ENCODE measurements at places on chromosomes 13 and 19.

- DNase-seq, result peak; percentile 74
Measured at GRCh38 chr19:22601906-22602630, 32.1 kb upstream of the ZNF492 start.

- DNase-seq, result no peak
Measured at GRCh38 chr19:18317961-18318800, 4.7 kb downstream of the LSM4 start.

- DNase-seq, result no peak
Measured at GRCh38 chr13:110942248-110942981, 27.5 kb upstream of the ANKRD10 start.

- no peak for DNase-seq
Measured at GRCh38 chr19:5119297-5119998, 150.5 kb downstream of the KDM4B start.

DNA sequence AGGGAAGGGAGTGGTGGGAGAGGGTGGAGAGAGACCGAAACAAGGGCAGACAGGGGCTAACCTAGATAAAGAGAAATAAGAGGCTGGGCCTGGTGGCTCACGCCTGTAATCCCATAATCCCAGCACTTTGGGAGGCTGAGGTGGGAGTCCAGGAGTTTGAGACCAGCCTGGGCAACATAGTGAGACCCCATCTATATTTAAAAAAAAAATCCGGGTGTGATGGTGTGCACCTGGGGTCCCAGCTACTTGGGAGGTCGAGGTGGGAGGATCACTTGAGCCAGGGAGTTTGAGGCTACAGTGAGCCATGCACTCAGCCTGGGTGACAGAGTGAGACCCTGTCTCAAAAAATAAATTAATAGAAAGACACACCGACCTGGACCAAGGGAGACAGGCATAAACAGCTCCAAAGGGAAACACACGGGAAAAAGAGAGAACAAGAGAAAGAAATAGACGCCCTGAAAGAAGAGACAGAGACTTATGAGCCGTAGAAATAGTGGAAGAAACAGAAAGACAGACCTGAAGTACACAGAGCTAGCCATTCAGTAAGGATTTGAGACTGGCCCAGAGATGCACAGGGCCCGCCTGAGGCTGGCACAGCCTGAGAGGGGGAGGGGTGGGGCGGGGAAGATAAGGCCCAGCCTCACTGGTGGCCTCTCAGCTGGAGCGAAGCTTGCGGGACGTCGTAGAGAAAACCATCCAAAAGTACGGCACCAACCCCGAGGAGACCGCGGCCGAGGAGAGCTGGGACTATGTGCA lies 2.2 kb downstream of the CD37 start:
- peak; percentile 24 for DNase-seq

DNA sequence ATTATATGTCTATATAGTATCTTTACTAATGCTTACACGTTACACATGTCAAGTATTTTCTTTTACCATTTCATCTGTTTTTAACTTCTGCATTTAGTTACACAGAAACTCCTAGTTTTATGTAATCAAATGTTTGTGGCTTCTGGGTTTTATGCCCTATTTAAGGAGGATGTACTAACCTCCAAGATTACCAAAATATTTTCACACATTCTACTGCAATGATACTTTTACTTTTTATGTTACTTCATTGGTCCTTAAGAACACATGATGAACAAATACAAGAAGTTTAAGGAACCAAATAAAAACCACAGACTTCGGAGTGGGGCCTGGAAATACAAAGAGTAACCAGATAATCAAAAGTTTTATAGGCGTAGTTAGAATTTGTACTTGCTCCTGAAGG lies 37.2 kb downstream of the ZC3H13 start:
- no peak for DNase-seq

GRCh38 chr13:29515372-29515771 lies 80.1 kb downstream of the SLC7A1 start:
- no peak for DNase-seq

DNA sequence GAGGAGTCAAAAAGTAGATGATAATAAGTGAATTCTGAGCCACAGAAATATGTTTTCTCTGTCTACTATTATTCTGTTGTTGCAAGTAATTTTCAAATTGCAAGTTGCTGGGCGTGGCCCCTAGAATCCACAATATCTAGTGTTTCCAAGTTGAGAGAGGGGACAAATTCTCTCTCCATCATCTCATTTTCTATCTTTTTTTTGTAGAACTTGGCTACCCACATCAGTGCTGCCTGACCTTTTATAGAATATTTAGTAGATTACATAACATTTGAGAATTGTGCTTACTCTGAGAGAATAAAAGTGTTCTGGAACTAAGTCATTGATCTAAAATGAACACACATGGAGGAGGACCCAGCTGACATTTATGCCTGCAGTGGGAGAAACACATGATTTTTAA lies 110.9 kb upstream of the CSNK1A1L start:
- no peak for DNase-seq

DNA sequence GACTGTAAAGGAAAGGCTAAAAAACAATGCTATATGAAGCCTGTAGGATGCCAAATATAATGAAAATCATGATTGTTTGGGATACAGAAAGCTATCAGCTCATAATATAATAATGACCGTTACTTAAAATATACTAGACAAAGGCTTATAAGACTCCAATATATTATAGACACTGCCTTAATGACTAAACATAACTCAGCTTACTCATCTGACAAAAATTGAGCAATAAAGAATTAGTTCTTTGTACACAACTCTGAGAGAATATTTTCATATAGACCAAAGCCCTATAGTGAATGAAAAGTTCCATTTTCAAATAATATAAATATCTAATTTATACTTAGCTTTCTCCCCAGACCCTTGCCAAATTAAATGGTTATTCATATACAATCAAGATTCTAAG lies 283.3 kb downstream of the DIAPH3 start:
- no peak for DNase-seq

GRCh38 chr13:49540552-49540951 lies 44.8 kb downstream of the PHF11 start:
- DNase-seq, result no peak

DNA sequence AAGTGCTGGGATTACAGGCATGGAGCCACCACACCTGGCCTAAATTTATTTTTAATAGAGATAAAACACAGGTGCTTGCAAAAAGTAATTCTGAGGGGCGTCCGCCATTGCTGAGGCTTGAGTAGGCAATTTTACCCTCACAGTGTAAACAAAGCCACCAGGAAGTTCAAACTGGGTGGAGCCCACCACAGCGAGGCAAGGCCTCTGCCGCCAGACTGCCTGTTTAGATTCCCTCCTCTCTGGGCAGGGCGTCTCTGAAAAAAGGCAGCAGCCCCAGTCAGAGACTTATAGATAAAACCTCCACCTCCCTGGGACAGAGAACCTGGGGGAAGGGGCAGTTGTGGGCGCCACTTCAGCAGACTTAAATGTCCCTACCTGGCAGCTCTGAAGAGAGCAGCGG lies 50.7 kb downstream of the B3GLCT start:
- no peak for DNase-seq

- no peak for DNase-seq
Measured at GRCh38 chr13:42405665-42406390, 133.9 kb downstream of the AKAP11 start.

- no peak for DNase-seq
Measured at GRCh38 chr19:17061691-17062090, 13.6 kb downstream of the HAUS8 start.

GRCh38 chr19:9972103-9972502 lies 35.8 kb upstream of the OLFM2 start:
- no peak for DNase-seq

DNA sequence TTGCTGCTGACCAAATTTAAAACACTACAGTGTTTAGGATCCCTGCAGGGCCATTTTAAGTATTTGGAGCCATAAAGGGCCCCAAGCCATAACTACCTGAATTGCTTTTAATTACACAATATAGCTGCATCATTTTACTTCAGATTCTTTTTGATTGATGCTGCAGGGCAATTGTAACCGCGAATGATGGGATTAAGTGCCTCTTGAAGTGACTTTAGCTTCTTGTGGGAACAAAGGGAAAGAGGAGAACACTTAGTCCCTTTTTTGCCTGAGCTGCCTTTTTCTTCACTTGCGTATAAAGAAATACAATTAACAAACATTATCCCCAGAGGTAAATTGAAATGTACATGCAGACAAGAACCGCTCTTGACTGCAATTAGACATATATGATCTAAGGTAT lies 228.5 kb downstream of the ZIC5 start:
- no peak for DNase-seq

- peak; percentile 94 for DNase-seq
Measured at GRCh38 chr19:14472202-14472938, 2.8 kb downstream of the PTGER1 start.

DNA sequence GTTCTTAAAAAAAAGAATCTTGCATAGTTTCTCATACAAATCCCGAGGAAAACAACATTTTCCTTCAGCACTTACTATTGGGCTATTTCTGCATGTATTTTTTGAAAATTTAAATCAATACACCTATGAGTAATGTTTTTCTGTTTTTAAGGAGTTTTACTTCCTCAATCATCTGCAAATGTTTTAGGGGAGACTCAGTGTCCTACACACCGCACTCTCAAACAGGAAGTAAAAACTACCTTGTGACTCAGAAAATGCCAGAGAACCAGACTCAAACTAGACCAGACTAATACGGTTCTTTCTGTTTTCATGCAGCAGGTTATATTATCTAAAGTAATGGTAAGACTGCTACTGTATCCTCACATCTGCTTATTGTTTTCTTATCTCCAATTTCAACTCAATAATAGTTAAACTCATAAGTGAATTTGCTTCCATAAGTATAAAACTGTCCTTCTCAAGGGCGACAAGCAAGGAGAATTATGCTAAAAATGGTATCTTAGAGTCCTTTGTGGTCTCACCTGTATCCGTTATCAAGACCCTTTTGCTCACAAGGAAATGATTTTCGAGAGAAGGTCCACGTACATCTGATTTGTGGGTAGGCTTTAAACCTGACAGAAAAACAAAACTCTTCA lies 52.5 kb downstream of the FLT3 start:
- no peak for DNase-seq

DNA sequence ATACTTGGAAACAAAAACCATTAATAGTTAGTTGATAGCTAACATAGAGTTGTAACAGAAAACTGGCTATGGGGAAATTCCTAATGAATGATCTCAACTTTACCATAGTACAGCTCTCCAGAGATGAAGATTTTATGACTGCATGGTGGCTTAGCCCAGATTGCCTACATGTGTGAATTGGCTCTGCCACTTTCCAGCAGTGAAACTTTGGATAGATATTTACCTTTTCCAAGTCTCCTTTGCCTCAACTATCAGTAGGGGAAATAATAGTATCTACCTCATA lies 161.1 kb downstream of the LACC1 start:
- DNase-seq, result no peak

- no peak for DNase-seq
Measured at GRCh38 chr19:996051-996838, 4.0 kb upstream of the GRIN3B start.

DNA sequence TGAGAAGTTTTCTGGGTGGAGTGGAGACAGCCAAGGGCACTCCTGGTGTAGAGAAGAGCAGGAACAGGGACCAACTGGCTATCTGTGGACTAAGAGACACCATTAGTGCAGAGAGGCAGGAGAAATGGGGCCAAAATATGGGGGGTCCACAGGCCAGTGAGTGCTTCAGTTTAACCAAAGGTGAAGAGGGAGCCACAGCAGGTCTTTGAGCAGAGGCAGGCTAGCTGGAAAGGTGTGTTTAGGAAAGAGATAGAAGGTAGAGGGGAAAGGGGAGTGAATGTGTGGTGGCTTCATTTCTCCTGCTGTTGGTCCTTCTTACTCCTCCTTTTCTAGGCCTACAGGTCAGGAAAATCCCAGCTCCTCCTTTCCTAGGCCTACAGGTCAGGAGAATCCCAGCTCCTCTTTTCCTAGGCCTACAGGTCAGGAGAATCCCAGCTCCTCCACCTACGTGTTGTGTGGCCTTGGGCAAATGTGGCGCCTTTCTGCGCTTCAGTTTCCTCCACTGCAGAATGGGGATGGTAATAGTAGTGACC lies 1.5 kb downstream of the TMEM238 start:
- no peak for DNase-seq

GRCh38 chr13:26038931-26039475 lies 12.8 kb downstream of the SHISA2 start:
- peak; percentile 90 for DNase-seq

DNA sequence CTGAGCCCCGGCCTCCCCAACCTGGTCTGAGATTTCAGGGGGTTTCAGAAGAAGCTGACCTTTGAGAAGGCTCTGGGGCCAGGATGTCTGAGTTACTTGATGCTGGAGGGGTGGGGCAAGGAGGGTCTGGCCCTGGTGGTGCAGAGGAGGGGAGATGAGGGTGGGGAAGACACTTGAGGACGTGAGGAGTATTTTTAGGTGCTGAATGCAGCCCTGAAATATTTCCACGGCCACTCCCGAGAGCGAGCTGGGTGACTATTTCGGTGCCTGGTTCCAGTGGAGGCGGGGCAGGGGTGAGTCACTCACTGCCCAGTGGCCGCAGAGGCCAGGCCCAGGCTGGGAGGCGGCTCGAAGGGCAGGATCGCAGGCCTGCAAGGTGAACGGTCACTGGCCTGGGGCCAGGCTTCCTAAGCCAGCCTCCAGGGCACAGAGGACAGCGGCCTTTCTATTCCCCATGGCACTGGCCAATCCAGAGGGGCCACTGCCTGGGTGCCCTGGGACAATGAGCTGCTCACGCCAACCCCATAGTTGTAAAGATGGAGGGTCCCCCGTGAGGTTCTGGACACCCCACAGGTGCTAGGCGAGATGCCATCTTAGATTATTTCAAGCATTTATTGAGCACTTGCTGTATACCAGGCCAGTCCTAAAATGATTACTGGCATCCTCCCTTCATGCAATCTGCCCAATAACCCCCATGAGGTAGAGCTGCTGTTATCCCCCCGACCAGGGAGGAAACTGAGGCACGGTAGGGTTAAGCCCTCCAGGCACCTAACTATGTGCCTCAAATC lies 19.7 kb upstream of the JUND start:
- no peak for DNase-seq

GRCh38 chr19:19610376-19611202 lies 7.9 kb downstream of the PBX4 start:
- no peak for DNase-seq

DNA sequence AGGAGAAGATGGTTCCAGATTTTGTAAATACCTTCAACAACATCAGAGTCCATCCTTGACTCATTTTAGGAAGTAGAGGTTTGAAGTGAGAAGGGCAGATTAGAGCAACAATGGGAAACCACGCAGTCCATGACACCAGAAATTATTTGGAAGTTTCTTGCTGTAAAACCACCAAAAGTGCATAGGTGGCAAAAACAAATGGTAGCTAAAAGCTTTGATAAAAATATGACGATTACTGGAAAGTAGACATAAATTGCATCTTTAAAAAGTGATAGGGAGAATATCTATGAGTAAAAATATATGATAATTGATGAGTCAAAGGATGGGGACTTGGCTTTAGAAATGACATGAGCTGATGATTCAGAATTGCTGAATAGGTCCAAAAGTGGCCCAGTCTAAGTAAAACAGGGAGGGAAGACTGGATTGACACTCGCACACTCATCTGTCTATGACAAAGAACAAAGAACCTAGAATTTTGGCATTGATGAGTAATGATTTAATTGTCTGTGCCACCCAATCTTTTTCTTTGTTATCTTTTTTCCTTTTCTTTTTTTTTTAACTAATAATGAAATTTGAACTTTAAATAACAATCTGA lies 472.2 kb downstream of the MYO16 start:
- no peak for DNase-seq

- DNase-seq, result no peak
Measured at GRCh38 chr13:45016792-45017425, 27.6 kb downstream of the GPALPP1 start.

- no peak for DNase-seq
Measured at GRCh38 chr13:100230769-100231149, 141.9 kb downstream of the PCCA start.

All from esophagus muscularis mucosa (tissue), 4 donors.